ENCODE measurements at places on chromosomes 12 and 14.

DNA sequence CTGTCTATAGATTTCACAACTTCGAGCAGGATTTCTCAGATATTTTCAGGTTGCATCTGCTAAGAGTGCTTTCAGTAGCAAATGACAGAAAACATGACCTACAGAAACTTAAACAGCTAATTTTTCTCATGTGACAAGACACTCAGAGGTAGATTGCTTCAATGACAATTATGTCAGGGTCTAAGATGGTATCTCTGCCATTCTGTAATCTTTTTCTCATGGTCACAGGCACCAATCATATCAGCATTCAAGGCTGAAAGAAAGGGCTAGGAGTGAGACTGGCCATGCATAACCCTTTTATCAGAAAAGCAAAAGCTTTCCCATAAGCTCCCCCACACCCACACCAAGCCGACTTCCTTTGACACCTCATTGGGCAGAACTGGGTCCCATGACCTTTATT is 450.5 kb upstream of the FAR2 start:
- DNase-seq = no peak

DNA sequence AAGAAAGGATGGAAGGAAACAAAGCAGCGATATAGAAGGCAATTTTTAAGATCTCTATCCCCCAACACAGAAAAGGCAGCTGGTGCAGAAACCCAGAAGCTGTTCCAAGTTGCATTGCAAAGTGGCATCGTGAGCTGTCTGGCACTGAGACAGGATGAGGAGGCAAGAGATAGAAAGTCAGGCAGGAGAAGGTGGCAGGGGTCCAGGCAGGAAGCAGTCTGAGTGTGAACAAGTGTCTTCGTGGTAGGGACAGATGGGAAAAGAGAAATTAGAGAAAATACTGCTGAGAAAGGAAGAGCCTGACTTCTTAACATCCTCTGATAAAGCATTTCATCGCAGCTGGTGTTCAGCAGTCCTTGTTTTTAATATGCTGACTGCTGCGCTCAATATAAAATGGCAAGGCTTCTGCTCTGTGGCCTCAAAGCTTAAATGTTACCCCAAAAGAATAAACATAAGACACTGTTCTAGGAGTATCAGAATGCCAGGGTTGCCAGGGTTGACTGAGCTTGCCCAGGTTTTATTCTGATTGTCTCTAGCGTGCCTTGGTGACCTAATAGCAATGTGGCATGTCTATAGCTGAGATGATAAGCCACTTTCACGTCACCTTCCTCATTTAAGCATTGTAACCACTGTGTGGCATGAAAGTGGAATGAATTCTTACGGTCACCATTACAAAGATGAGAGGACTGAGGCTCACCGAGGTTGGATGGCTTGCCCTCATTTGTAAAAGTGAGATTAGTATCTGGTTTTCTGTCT is 397.6 kb downstream of the NUAK1 start:
- DNase-seq = peak; percentile 48

DNA sequence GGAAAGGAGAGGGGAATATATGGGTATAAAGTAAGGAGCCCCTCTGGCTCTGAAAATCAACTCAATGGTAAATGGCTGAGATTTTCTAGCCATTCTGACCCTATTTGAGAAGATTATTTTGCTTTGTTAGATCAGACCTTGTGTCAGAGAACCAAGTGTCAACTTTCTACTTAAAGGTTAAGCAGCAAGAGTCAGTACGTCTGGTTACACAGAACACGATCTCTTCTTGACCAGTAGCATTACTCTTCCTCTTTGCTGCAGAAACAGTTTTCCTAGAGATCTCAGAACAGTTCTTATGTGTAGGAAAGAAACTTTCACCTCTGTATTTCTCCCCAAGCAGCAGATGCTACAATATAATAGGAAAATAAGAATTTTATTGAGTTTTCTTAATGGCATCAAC is 47.4 kb upstream of the BTG1 start:
- DNase-seq = no peak

- DNase-seq = no peak
Measured at GRCh38 chr14:95601650-95602049, 66.8 kb downstream of the GLRX5 start.

DNA sequence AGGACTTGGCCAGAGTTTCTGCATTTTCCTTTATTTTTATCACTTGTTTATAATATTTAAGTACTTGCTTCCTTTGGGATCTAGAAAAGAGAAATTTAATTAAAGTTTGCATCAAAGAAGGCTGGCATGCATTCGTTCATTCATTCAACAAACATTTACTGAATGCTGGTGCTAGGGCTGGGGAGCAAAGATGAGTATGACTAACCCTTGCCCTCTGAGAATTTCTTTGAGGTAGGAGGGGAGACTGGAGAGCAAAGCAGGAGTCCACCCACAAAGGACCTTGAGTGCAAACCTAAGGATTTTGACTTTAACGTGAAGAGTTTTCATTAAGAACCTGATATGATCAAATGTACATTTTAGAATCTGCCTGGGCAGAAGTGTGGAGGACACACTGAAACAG is 16.1 kb upstream of the NT5DC3 start:
- no peak for DNase-seq

DNA sequence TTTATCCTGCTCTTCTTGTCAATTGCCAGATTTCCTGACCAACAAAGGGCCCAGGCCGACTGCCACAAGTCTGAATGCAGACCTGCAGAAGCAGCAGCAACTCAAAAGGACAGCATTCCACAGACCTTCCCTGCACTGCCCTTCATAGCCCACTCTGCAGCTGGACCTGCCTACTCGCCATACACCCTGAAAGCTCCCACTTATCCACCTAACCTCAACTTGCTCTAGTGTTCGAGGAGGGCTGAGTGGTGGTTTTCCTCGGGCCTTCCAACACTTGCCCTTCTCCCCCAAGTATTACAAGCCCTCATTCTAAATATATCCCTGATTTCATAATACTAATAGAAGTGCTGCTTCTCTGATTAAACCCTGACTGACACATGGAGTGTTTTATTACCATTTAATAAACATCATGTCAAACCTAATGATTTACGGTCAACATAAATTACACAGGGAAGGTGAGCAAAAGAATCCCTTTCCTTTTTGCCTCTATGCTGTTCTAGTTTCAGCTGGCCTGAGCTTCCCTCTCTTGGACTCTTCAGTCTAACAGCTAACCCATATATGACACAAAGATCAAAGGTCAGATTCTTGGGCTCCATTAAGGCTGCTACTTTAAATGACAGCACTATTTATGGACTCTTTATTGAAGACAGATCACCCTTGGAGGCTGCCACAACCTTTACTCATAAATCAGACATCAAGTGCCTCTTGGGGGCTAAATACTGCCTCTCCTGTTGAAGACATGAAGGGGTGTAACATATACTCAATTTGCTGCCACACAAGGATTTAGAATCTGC is 1546.9 kb upstream of the TMEM132C start:
- no peak for DNase-seq
